ENCODE measurements at places on chromosomes 1 and 21.

DNA sequence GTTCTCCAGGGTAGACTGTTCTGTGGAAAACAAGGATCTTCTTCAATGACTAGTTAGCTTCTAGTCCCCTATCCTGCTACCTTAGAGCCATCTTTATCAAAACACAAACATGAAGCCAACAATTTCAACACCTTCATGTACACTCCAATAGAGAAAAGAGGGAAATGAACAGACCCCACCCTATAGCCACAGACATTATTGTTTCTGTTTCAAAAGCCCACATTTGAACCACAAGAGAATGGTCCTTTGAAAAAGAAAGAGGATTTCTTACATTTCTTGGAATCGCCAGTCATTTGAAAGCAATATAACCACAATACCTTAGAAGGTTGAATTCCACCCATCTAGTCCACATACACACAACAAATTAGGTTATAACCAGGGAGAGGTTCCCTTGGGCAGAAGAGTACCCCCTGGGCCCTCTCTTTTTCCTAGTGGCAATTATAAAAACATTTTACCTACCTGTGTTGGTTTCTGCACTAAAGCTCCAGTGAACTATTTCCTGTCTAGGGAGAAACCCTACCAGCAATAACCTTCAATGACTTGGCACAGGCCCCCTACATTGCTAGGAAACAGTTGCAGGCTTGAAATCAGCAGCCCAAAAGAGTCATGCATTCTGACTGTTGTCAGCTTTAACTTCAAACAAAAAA is 2.7 kb upstream of the LPGAT1 start:
- no peak for DNase-seq

- DNase-seq, result no peak
These were observed 47.5 kb downstream of the TRPM2 start for GRCh38 chr21:44400791-44401385.

DNA sequence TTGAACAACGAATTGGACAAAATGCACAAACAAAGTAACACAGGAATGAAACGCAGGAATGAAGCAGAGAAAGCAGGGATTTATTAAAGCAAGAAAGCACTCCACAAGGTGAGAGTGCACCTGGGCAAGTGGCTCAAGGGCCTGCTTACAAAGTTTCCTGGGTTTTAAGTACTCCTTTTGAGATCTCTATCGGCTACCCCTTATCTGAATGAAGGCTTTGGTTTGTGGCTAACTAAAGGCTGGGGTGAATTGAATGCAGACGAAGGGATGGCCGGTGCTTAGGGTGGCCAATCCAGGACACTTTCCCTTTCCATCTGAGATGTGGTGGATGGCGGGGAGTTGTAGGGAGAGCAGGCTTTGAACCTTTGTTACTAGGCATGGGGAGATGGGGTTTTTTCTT is 151.4 kb upstream of the KIAA0040 start:
- DNase-seq, result no peak

GRCh38 chr1:2789986-2790581 is 11.4 kb downstream of the TTC34 start:
- DNase-seq, result no peak

DNA sequence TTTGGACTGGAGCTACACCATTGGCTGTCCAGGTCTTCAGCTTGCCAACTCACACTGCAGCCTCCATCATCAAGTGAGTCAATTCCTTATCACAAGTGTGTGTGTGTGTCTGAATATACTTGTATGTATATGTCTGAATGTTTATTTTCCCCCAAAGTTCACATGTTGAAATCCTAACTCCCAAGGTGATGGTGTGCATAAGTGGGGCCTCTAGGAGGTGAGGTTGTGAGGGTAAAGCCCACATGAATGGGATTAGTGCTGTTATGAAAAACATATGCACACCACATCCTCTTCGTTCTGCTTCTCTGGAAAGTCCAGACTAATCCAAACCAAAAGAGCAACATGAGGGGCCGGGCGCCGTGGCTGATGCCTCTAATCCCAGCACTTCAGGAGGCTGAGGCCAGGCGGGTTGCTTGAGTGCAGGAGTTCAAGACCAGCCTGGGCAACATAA is 48.7 kb upstream of the LBR start:
- DNase-seq, result no peak

DNA sequence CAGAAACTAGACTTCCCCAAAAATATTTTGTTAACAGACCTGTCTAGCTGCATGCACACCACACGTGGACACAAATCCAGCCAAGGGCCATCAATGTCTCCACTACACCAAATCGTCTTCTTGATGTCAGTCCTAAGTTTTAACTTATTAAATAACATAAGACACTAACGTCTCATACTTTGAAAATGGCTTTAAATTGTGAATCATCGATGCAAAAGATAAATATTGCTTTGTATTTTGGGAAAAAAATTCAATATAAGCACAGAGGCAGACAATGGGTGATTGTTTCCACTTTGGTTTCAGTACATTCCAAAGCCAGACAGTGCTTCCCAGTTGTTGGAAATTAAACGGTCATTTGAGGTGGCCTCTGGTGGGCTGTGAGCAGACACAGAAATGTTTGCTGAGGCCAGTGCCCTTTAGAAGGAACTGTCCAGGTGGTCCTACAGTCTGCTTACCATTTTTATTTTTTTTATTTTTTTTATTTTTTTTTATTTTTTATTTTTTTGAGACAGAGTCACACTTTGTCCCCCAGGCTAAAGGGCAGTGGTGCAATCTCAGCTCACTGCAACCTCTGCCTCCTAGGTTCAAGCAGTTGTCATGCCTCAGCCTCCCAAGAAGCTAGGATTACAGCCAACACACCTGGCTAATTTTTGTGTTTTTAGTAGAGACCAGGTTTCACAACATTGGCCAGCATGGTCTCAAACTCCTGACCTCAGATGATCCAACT is 1.8 kb upstream of the KIAA2013 start:
- DNase-seq, result no peak

DNA sequence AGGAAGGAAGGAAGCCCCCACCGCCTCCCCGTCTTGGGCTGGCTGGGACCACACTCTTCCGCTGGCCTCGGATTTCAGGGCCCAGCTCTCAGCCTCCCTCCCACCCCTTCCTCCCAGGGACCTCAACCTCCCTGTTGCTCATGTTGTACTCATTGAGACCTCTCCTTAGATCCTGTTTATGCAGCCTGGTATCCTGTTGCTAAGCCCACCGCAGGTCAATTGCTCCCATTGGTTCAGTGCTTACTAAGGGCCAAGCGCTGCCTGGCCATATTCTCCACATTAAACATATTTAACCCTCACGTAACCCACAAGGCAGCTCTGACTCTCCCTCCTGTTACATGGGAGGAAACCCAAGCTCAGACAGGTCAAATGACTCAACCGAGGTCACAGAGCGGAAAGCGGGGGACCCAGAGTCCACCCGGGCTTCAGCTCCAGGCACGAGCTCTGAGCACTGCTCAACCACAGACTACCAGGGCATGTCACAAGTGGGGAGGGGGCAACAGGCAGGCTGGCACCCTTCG is 23.2 kb upstream of the H6PD start:
- no peak for DNase-seq
